ENCODE measurements at places on chromosomes 12 and 14. TPM values are rescaled to one million over a fixed set of nuclear protein-coding genes. Genes with fewer than 3 reads are reported as not detected.

- no peak for DNase-seq
These were observed 36.5 kb upstream of the PSMA6 start for GRCh38 chr14:35255711-35256110.

Gene FGF6
- not detected for total RNA-seq

- DNase-seq, result no peak
These were observed 94.9 kb downstream of the NAV3 start for GRCh38 chr12:77925536-77926108.

DNA sequence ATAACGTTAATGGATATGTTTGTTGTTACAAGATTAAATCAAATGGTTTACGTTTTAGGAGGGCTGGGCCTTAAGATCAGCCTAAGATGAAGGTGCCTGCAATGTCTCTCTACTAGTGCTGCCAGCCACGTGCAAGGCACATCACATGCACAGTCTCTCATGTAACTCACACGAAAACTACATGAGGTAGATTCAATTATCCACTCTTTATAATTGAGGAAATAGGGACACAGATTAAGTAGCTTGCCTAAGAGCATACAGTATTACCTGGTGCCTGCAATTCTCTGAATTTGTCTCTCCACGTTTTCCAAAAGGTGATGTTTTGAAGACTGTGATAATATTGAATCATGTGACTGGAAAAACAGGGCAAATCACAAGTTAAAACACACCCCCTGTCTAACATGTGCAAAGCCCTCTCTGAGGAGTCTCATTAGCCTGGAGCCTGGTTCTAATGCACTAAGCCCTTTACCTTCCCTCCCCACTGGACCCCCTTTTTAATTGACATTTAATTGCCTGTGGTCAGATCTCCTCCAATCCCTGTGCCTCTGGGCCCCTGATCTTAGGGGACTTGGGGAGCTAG, 14.6 kb upstream of the ATP2A2 start:
- DNase-seq, result no peak
